Activated B cell treated with CpG ODN at 0.5 μM for 24 hours (primary cell): ENCODE measurements at places on chromosomes 2 and 18. TPM values are rescaled to one million over a fixed set of nuclear protein-coding genes. Genes with fewer than 3 reads are reported as not detected.

Gene MYO5B
- 0.49 and 0.51 TPM in 2 replicates for total RNA-seq

- peak; percentile 80 for DNase-seq
Observed at GRCh38 chr2:230987137-230988020, 8.5 kb upstream of the SPATA3 start.

DNA sequence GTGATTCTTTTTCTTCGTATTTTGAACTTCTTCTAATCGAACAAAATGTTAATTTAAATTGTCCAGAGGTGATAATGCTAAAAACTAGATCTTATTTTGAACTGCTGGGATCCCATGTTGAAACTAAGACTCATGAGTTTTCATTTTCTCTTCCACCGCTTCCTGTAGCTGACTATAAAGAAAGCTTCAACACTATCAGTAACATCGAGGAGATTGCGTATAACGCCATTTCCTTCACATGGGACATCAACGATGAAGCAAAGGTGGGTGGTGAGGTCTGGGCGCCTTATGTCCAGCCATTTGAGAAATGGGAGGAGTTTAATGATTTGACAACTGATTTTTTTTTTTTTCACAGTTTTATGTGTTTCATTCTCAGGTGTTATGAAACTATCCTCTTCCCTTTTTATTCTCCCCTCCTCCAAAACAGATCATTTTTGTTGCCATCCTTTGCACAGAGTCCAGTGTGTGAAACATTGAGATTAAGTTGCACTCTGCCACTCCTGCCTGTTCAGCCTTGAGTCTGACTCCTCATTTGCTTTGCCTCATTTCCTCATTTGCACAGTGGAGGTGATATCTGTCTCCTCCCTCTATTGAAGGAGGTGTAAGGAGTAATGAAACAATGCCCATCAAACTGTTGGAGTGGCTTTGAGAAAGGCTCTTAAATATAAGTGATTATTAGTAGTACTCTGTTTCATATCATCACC, 13.8 kb downstream of the GRHL1 start:
- no peak for DNase-seq

- no peak for DNase-seq
Observed at GRCh38 chr2:2851316-2851715, 520.2 kb upstream of the MYT1L start.

GRCh38 chr2:158740621-158741020, 54.5 kb upstream of the DAPL1 start:
- no peak for DNase-seq

GRCh38 chr2:237482485-237482884, 4.6 kb upstream of the MLPH start:
- DNase-seq, result no peak

- DNase-seq, result no peak
Observed at GRCh38 chr2:15919716-15920434, 20.5 kb upstream of the MYCN start.

GRCh38 chr18:29749704-29750103, 1292.8 kb downstream of the DSC3 start:
- no peak for DNase-seq
